Gastrocnemius medialis (tissue), 4 donors: ENCODE measurements at places on chromosomes 6 and 20.

GRCh38 chr6:7650878-7651277 lies 60.9 kb downstream of the SNRNP48 start:
- no peak for DNase-seq

GRCh38 chr20:56781108-56781739 lies 152.1 kb downstream of the TFAP2C start:
- DNase-seq = no peak

- no peak for DNase-seq
These were observed 5.3 kb upstream of the PRR18 start for GRCh38 chr6:166313255-166314070.

DNA sequence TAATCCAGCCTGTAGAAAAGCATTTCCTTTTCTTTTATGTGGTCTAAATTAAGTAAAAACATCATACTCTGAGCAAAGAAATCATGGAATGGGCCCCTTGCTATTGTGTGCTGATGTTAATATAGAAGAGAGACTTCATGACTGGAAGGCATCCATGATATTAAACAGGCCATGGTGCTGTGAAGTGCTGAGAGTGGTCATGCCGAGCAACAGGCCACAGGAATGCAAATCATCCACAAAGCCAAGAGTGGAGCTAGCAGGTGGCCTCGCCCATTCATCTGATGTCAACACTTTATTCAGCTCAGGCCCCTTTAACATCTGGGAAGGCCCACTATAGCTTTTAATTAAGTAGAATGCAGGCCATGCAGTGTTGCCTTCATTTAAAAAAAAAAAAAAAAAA lies 115.2 kb upstream of the HMGCLL1 start:
- DNase-seq = no peak

DNA sequence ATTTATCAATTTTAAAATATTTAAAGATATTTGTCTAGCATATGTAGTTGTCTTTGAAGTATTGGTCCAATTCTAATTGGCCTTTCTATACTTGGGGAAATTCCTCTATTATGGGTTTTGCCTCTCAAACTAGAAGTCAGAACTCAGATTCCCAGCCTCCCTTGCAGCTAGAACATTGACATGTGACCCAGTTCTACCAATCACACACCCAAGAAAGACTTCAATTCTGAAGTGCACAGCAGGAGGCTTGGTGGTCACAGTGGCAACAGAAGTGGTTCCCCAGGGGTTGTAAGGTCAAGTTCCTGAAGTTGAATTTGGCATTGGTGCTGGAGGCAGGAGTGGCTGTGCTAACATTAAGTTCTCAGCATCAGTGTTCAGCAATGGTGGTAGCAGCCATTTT lies 14.8 kb upstream of the FKBP5 start:
- DNase-seq = no peak

DNA sequence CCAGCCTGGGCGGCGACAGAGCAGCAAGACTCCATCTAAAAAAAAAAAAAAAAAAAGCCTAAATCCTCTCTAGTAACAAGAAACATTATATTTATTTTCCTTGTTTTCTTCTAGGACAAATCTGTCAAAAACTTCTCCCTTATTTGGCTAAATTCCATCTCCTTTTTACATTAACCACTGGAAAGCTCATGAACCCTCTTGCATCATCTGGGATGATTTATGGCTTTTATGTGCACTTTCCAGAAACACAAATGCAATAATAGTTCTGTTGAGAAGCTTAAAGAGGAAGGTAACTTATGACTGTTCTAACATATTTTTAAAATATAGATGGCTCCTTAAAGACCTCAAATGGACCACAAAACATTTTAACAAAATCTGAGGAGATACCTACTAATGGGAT lies 526.1 kb upstream of the SPTLC3 start:
- DNase-seq = no peak

GRCh38 chr6:33391922-33392594 lies 435 bp downstream of the KIFC1 start:
- DNase-seq = no peak

- no peak for DNase-seq
These were observed 300.5 kb downstream of the TFAP2C start for GRCh38 chr20:56929606-56930005.

- DNase-seq = no peak
These were observed 9.7 kb downstream of the ACSS2 start for GRCh38 chr20:34886122-34886521.
